Neural crest cell (in vitro differentiated cells): ENCODE measurements at places on chromosomes 3 and 15. TPM values are rescaled to one million over a fixed set of nuclear protein-coding genes. Genes with fewer than 3 reads are reported as not detected.
A peak's percentile ranks its signal among the peaks of the same experiment; 100 is the strongest.

- peaks cover 52% of the 10 kb centered on the region for H3K27me3 ChIP-seq
- no peaks in the 10 kb centered on the region for H3K4me1 ChIP-seq
- no peak for DNase-seq
- H3K36me3 ChIP-seq, result no peaks in the 10 kb centered on the region
- peak overlapping the region; percentile 75 for H3K4me3 ChIP-seq
- H3K27ac ChIP-seq, result no peak overlapping the region
These were observed 197.5 kb upstream of the LYSMD4 start for GRCh38 chr15:99930696-99931095.

- H3K27me3 ChIP-seq, result no peaks in the 10 kb centered on the region
- H3K36me3 ChIP-seq, result no peaks in the 10 kb centered on the region
- no peaks in the 10 kb centered on the region for H3K4me1 ChIP-seq
- H3K27ac ChIP-seq, result no peak overlapping the region
- H3K4me3 ChIP-seq, result no peak overlapping the region
- DNase-seq, result no peak
These were observed 1258.2 kb upstream of the ALCAM start for GRCh38 chr3:104108522-104108921.

- H3K27me3 ChIP-seq, result no peaks in the 10 kb centered on the region
- H3K27ac ChIP-seq, result no peak overlapping the region
- H3K4me1 ChIP-seq, result peaks cover 8% of the 10 kb centered on the region
- no peaks in the 10 kb centered on the region for H3K36me3 ChIP-seq
- no peak overlapping the region for H3K4me3 ChIP-seq
These were observed 136.4 kb downstream of the MAGI1 start for GRCh38 chr3:65902304-65902793.

GRCh38 chr3:29686889-29687592 is 406.2 kb downstream of the RBMS3 start:
- no peak for DNase-seq
- no peak overlapping the region for H3K4me3 ChIP-seq
- peaks cover 36% of the 10 kb centered on the region for H3K4me1 ChIP-seq
- no peaks in the 10 kb centered on the region for H3K27me3 ChIP-seq
- H3K36me3 ChIP-seq, result no peaks in the 10 kb centered on the region
- H3K27ac ChIP-seq, result no peak overlapping the region

DNA sequence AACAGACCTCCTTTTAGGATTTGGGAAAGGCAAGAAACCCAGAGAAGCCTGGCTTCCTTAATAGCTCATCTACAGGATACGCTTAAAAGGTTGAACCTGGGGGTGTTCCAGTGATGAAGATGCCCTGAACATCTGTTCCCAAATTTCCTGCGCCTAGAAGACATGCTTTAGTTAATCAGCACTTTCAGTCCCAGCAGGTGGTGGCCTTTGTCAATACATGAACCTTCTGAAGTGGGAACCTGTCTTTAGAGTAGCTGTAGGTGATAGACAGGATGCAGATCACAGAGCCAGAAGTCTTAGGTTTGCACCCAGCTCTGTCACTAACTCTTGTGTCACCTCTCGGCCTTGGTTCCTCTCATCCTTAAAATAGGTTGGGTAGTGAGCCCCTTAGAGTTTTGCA is 149.7 kb upstream of the SYNPR start:
- DNase-seq, result no peak
- H3K4me1 ChIP-seq, result no peaks in the 10 kb centered on the region
- H3K36me3 ChIP-seq, result no peaks in the 10 kb centered on the region
- no peak overlapping the region for H3K4me3 ChIP-seq
- no peak overlapping the region for H3K27ac ChIP-seq

DNA sequence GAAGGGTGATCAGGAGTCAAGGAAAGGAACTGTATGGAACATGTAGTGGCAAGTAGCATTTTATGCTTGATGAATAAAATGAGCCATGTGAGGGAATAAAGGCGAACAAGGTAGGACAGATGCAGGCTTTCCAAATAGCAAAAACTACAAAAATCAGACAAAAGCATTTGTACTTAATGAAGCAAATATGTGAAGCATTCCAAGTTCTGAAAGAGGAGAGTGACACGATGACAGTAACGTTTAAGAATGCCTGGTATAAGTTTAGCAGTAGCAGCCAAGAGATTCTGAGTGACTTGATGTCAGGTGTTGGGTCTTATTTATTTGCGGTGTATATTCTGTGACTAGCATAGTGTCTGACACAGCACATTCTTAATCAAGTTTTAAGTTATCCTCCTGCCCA is 408.2 kb upstream of the RASGRP1 start:
- H3K27ac ChIP-seq, result no peak overlapping the region
- no peak overlapping the region for H3K4me3 ChIP-seq
- DNase-seq, result no peak
- no peaks in the 10 kb centered on the region for H3K36me3 ChIP-seq
- no peaks in the 10 kb centered on the region for H3K27me3 ChIP-seq

DNA sequence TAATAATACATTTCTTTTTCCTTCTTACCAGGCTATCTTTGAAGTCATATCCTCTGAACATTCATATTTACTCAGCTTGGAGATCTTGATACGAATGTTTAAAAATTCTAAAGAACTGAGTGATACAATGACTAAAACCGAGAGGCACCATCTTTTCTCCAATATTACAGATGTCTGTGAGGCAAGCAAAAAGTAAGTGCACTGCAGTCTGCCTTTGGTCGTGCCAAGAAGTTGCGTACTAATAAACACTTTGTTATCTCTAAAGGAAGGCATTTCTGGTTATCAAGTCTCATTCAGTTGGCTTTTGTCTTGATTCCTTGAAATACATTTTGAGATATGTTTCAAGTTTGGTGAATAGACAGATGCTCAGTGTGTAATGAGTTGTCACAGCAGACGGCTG is 31.6 kb downstream of the ARHGEF26 start:
- H3K4me1 ChIP-seq, result peaks cover 35% of the 10 kb centered on the region
- H3K36me3 ChIP-seq, result peaks cover 13% of the 10 kb centered on the region
- DNase-seq, result no peak
- H3K27me3 ChIP-seq, result no peaks in the 10 kb centered on the region
- no peak overlapping the region for H3K4me3 ChIP-seq
- no peak overlapping the region for H3K27ac ChIP-seq

DNA sequence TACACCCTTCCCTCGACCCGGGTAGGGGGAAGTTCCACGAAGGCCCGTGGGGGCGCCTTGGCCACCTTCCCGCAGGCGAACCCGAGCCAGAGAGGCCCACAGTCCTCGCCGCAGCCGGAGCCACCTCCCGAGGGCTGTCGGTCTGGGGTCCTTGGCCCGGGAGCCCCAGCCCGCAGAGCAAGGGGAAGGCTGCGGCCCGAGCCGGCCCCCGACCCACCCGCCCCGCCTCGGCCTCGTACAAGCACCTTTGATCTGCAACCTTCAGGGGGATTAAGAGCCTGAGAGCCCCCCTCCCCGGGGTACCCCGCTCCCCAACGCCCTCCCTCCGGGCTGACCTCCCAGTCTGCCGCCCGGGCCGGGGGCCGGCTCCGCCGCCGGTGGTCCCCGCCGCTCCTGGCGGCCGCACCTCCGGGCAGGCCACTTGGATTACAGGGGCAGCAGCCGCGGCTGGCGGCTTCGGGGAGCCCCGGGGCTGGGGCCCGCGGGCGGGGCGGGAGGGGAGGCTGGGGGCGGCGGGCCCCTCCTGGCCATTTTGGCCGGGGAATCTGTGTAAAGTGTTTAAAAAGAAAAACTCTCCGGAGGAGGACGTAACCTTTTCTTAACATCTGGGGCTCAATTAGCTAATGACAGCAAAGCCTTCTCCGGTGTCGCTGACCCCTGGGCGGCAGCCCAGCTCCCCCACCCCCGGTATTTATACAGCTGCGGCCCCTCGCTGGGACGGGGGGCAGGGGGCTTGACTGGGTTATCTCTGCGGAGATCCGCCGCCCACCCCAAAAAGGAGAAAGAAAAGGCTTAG is 40.2 kb downstream of the EPHB3 start:
- H3K4me3 ChIP-seq, result peak overlapping the region; percentile 80
- peaks cover 25% of the 10 kb centered on the region for H3K27me3 ChIP-seq
- DNase-seq, result no peak
- no peak overlapping the region for H3K27ac ChIP-seq
- H3K4me1 ChIP-seq, result peaks cover 58% of the 10 kb centered on the region
- no peaks in the 10 kb centered on the region for H3K36me3 ChIP-seq

DNA sequence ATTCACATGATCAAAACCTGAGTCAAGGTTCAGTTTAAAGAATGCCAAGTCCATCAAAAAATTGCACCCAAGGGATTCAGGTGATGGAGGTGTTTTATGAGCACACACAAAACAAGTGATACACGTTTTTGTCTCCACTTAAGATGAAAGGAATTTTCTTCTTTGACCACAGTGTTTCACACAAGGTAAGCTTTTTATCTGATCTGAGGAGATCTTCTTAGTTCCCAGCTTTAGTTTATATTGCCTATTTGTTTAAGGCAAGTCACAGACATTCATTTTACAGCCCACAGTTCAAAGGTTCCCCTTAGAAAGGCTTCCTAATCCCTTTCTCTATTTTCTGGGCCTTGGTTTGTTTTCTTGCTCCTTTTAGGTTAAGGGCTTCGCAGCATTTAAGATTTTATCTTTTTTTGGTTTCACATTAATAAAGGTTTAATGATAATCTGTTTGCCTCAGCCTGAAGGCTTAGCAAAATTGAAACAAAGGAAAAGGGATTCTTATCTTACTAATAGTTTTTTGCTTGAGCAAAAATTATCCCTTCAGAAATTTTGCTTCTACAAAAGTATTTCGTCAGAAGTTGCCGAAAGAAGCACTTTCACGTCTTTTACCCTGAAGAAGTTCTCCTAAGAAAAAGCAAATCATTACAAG is 420.5 kb upstream of the NAALADL2 start:
- peak overlapping the region; percentile 89 for H3K4me3 ChIP-seq
- H3K4me1 ChIP-seq, result peaks cover 27% of the 10 kb centered on the region
- H3K36me3 ChIP-seq, result no peaks in the 10 kb centered on the region
- no peaks in the 10 kb centered on the region for H3K27me3 ChIP-seq

DNA sequence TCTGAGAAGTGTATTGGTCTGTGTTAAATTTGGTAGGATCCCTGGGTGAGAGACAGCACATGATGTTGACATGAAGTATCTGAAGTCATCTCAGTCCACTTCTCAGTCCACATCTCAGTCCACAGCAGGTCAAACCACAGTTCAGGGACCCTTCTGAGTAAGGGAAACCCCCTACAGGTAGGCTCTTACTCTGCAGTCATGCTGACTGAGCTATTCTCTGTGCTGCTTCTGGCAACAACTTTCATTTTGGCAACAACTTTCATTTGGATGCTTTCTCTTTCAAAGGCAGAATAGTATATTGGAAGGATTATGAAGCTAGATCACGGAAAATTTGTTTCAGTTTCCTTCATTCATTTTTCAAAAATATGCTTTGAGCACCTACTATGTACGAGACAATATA is 178.2 kb upstream of the GOLIM4 start:
- H3K27ac ChIP-seq, result no peak overlapping the region
- peaks cover 21% of the 10 kb centered on the region for H3K4me1 ChIP-seq
- H3K27me3 ChIP-seq, result no peaks in the 10 kb centered on the region

- peaks cover 25% of the 10 kb centered on the region for H3K4me1 ChIP-seq
- no peaks in the 10 kb centered on the region for H3K36me3 ChIP-seq
- H3K27me3 ChIP-seq, result peaks cover 5% of the 10 kb centered on the region
- H3K27ac ChIP-seq, result no peak overlapping the region
These were observed 185.9 kb downstream of the GREM1 start for GRCh38 chr15:32903591-32904290.

DNA sequence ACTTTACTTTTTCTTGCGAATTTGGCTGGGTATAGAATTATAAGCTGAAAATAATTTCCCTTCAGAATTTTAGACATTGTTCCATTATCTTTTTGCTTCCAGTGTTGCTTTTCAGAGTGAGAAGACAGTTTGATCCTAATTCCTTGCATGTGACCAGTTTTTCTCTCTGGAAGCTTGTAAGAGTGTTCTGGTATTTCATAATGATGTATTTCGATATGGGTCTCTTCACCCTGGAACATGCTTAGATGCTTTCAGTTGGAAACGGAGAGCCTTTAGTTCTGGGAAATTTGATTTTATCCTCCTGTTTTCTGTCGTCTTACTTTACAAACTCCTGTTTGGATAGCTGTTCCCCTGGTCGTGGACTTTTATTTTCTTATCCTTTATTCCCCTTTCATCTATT is 13.9 kb downstream of the ALPK3 start:
- H3K27ac ChIP-seq, result no peak overlapping the region
- no peaks in the 10 kb centered on the region for H3K4me1 ChIP-seq
- no peak for DNase-seq
- no peaks in the 10 kb centered on the region for H3K36me3 ChIP-seq
- H3K4me3 ChIP-seq, result no peak overlapping the region

GRCh38 chr15:78195735-78196201 is 38.6 kb downstream of the ACSBG1 start:
- no peak overlapping the region for H3K27ac ChIP-seq
- no peaks in the 10 kb centered on the region for H3K27me3 ChIP-seq
- no peaks in the 10 kb centered on the region for H3K36me3 ChIP-seq
- peaks cover 5% of the 10 kb centered on the region for H3K4me1 ChIP-seq
- no peak overlapping the region for H3K4me3 ChIP-seq

GRCh38 chr3:22565393-22565792 is 637.7 kb upstream of the UBE2E2 start:
- H3K27me3 ChIP-seq, result peaks cover 3% of the 10 kb centered on the region
- DNase-seq, result no peak
- H3K36me3 ChIP-seq, result no peaks in the 10 kb centered on the region
- no peak overlapping the region for H3K27ac ChIP-seq
- H3K4me3 ChIP-seq, result no peak overlapping the region

- peaks cover 5% of the 10 kb centered on the region for H3K4me1 ChIP-seq
- H3K27ac ChIP-seq, result no peak overlapping the region
- DNase-seq, result no peak
- H3K27me3 ChIP-seq, result peaks cover 11% of the 10 kb centered on the region
- H3K4me3 ChIP-seq, result no peak overlapping the region
These were observed 30.1 kb downstream of the SST start for GRCh38 chr3:187639927-187640568.

DNA sequence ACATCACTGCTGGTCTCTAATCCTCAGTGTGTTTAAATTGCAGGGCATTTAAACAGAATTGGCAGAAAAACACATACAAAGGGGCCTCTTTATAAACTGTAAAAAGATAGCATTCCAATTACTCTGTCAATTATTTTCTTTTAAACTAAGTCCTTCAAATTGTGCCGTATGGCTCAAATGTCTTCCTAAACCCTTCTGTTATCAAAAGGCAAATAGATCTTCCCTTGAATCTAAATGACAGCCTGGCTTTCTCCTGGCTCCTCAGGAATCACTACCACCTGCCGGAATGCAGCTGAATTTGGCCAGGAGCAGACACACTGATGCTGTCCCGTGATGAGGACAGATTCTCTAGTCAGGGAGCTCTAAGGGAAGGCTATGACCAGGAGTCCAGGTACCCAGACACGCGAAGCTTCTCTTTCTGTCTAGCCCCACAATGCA is 85.6 kb downstream of the IGF2BP2 start:
- H3K4me3 ChIP-seq, result no peak overlapping the region
- H3K36me3 ChIP-seq, result no peaks in the 10 kb centered on the region
- H3K4me1 ChIP-seq, result peaks cover 41% of the 10 kb centered on the region
- H3K27ac ChIP-seq, result no peak overlapping the region

GRCh38 chr3:147244397-147244796 is 161.9 kb downstream of the ZIC4 start:
- H3K27ac ChIP-seq, result no peak overlapping the region
- no peaks in the 10 kb centered on the region for H3K4me1 ChIP-seq
- no peaks in the 10 kb centered on the region for H3K27me3 ChIP-seq
- no peak for DNase-seq
- no peak overlapping the region for H3K4me3 ChIP-seq

Gene REC114
- not detected in 2 replicates for total RNA-seq

Gene XCR1
- total RNA-seq, result not detected in 2 replicates

Gene WNT5A
- total RNA-seq, result 14.4 and 14.7 TPM in 2 replicates

Gene PLCH1
- total RNA-seq, result 21.4 and 22.4 TPM in 2 replicates

Gene COL6A6
- not detected in 2 replicates for total RNA-seq

Gene A4GNT
- not detected in 2 replicates for total RNA-seq

Gene SLC9C1
- total RNA-seq, result 0.42 and 0.55 TPM in 2 replicates

Gene B3GNT5
- 38.3 and 39.4 TPM in 2 replicates for total RNA-seq
